Thoracic aorta endothelial cell (primary cell): ENCODE measurements at places on chromosomes 7 and 10. TPM values are rescaled to one million over a fixed set of nuclear protein-coding genes. Genes with fewer than 3 reads are reported as not detected.

The ACBD5 gene
- 23.5 and 27.4 TPM in 2 replicates for total RNA-seq

The CHAT gene
- not detected in 2 replicates for total RNA-seq

The PALD1 gene
- 38.7 and 54.8 TPM in 2 replicates for total RNA-seq

The GAD2 gene
- total RNA-seq: not detected in 2 replicates

The FAM204A gene
- 91.4 and 98.9 TPM in 2 replicates for total RNA-seq

The OPN4 gene
- total RNA-seq: not detected in 2 replicates

The GPR146 gene
- total RNA-seq: 5.9 and 9.1 TPM in 2 replicates

The SRGN gene
- total RNA-seq: 1,513 and 1,576 TPM in 2 replicates

The EVX1 gene
- total RNA-seq: not detected in 2 replicates

The EN2 gene
- total RNA-seq: not detected in 2 replicates

The ODAD2 gene
- 0.22 and 0.27 TPM in 2 replicates for total RNA-seq

The SPDYE1 gene
- total RNA-seq: 0.07 TPM in 1 of 2 replicates, not detected in the other

The FANK1 gene
- total RNA-seq: 1.2 TPM in 2 replicates

The FAM25C gene
- total RNA-seq: not detected in 2 replicates

The LBX1 gene
- not detected in 2 replicates for total RNA-seq

The NPC1L1 gene
- total RNA-seq: not detected in 2 replicates

The EGFR gene
- 3.8 and 5.1 TPM in 2 replicates for total RNA-seq

The HYAL4 gene
- total RNA-seq: 0.36 TPM in 1 of 2 replicates, not detected in the other

The RARRES2 gene
- not detected in 2 replicates for total RNA-seq

The ADAM22 gene
- total RNA-seq: 0.40 and 0.79 TPM in 2 replicates
